Endothelial cell of coronary artery (primary cell): ENCODE measurements at places on chromosomes 16 and 17. TPM values are rescaled to one million over a fixed set of nuclear protein-coding genes. Genes with fewer than 3 reads are reported as not detected.

Gene APOBR
- total RNA-seq, result not detected in 2 replicates

Gene SCNN1G
- not detected in 2 replicates for total RNA-seq

Gene ATP6V0A1
- total RNA-seq, result 25.6 and 39.2 TPM in 2 replicates

Gene IKZF3
- not detected in 2 replicates for total RNA-seq

Gene NOXO1
- not detected in 2 replicates for total RNA-seq

Gene HDAC5
- total RNA-seq, result 19.9 and 23.4 TPM in 2 replicates

Gene USP36
- 12.2 and 16.4 TPM in 2 replicates for total RNA-seq

Gene HSF4
- 0.45 and 3.2 TPM in 2 replicates for total RNA-seq

Gene YPEL3
- total RNA-seq, result 6.2 and 9.3 TPM in 2 replicates

Gene MNT
- 2.8 and 6.2 TPM in 2 replicates for total RNA-seq

Gene SPATA32
- total RNA-seq, result under 0.01 TPM in 1 of 2 replicates, not detected in the other

Gene KAT7
- 28.0 and 30.2 TPM in 2 replicates for total RNA-seq

Gene TOP2A
- total RNA-seq, result 33.9 and 74.6 TPM in 2 replicates

Gene BRD7
- total RNA-seq, result 42.4 and 46.3 TPM in 2 replicates

Gene MRPL38
- 30.1 and 34.8 TPM in 2 replicates for total RNA-seq

Gene TBX2
- under 0.01 and 1.0 TPM in 2 replicates for total RNA-seq

Gene CTRB1
- not detected in 2 replicates for total RNA-seq

Gene SLC9A5
- 0.81 and 0.85 TPM in 2 replicates for total RNA-seq

Gene C17orf78
- not detected in 2 replicates for total RNA-seq

Gene CDT1
- 4.0 and 7.5 TPM in 2 replicates for total RNA-seq

Gene SMIM36
- total RNA-seq, result not detected in 2 replicates

Gene CDC27
- 107 and 152 TPM in 2 replicates for total RNA-seq

Gene AURKB
- total RNA-seq, result 16.0 and 35.2 TPM in 2 replicates

Gene BCO1
- 0.09 TPM in 1 of 2 replicates, not detected in the other for total RNA-seq

Gene KCNJ16
- total RNA-seq, result under 0.01 TPM in 1 of 2 replicates, not detected in the other

Gene RUSF1
- 19.6 and 37.0 TPM in 2 replicates for total RNA-seq

Gene NPIPA8
- 0.47 TPM in 1 of 2 replicates, not detected in the other for total RNA-seq

Gene CCL5
- 0.09 and 0.18 TPM in 2 replicates for total RNA-seq

Gene TBC1D3
- not detected in 2 replicates for total RNA-seq

Gene TBC1D3B
- total RNA-seq, result 1.4 and 1.5 TPM in 2 replicates

Gene ARHGAP44
- total RNA-seq, result 0.18 and 0.28 TPM in 2 replicates

Gene PRR35
- total RNA-seq, result not detected in 2 replicates

Gene WFIKKN1
- total RNA-seq, result 0.09 and 0.19 TPM in 2 replicates

Gene CDRT4
- 1.4 and 2.5 TPM in 2 replicates for total RNA-seq

Gene SLC52A1
- under 0.01 and 0.09 TPM in 2 replicates for total RNA-seq

Gene JPH3
- total RNA-seq, result under 0.01 TPM in 1 of 2 replicates, not detected in the other

Gene ZNF785
- total RNA-seq, result 7.1 and 9.4 TPM in 2 replicates

Gene STX1B
- under 0.01 TPM in 2 replicates for total RNA-seq

Gene VPS35L
- total RNA-seq, result 23.3 and 30.4 TPM in 2 replicates

Gene SOST
- total RNA-seq, result not detected in 2 replicates

Gene HOXB1
- total RNA-seq, result not detected in 2 replicates

Gene CDRT15
- total RNA-seq, result not detected in 2 replicates

Gene SBK1
- total RNA-seq, result 0.09 TPM in 2 replicates

Gene TBC1D26
- total RNA-seq, result 0.19 TPM in 1 of 2 replicates, not detected in the other

Gene NPIPA5
- total RNA-seq, result 0.63 TPM in 1 of 2 replicates, not detected in the other

Gene P2RX1
- total RNA-seq, result under 0.01 TPM in 1 of 2 replicates, not detected in the other

Gene SALL1
- total RNA-seq, result under 0.01 TPM in 1 of 2 replicates, not detected in the other

Gene HBQ1
- total RNA-seq, result 0.38 and 1.1 TPM in 2 replicates

Gene RHBDL3
- under 0.01 TPM in 2 replicates for total RNA-seq

Gene ABCA9
- 2.4 and 4.4 TPM in 2 replicates for total RNA-seq

Gene PRSS21
- not detected in 2 replicates for total RNA-seq

Gene TVP23C
- total RNA-seq, result 27.9 and 28.6 TPM in 2 replicates

Gene KRT27
- not detected in 2 replicates for total RNA-seq

Gene ICAM2
- 348 and 500 TPM in 2 replicates for total RNA-seq

Gene ZNF263
- 36.5 and 42.2 TPM in 2 replicates for total RNA-seq

Gene SUPT4H1
- total RNA-seq, result 38.3 and 49.4 TPM in 2 replicates
